A549 treated with AZD2906 at 1 μM for 4 hours (cell line): ENCODE measurements at places on chromosomes 2 and 18. TPM values are rescaled to one million over a fixed set of nuclear protein-coding genes. Genes with fewer than 3 reads are reported as not detected.

HRH4 gene
- total RNA-seq: 0.03 TPM in 1 of 5 replicates, not detected in the others

DSC2 gene
- 0.71 to 1.00 TPM (median 0.85 TPM) in 5 replicates for total RNA-seq

UGT1A10 gene
- 0.03 to 0.14 TPM (median 0.08 TPM) in 4 of 5 replicates, not detected in the other for total RNA-seq

NAT8 gene
- not detected in 5 replicates for total RNA-seq

REG3G gene
- not detected in 5 replicates for total RNA-seq

KCNG3 gene
- total RNA-seq: 0.53 to 0.67 TPM (median 0.61 TPM) in 5 replicates

RGPD3 gene
- 0.07 to 0.18 TPM (median 0.16 TPM) in 5 replicates for total RNA-seq

SCYGR6 gene
- not detected in 5 replicates for total RNA-seq

CUL3 gene
- total RNA-seq: 61.5 to 73.4 TPM (median 63.3 TPM) in 5 replicates

AP1S3 gene
- total RNA-seq: 27.8 to 48.2 TPM (median 28.4 TPM) in 5 replicates

C2orf80 gene
- total RNA-seq: not detected in 5 replicates

CYP27A1 gene
- 0.09 to 0.18 TPM (median 0.11 TPM) in 5 replicates for total RNA-seq

TRAK2 gene
- 11.6 to 16.5 TPM (median 12.9 TPM) in 5 replicates for total RNA-seq

SOX11 gene
- total RNA-seq: not detected in 5 replicates

SP3 gene
- total RNA-seq: 28.7 to 48.5 TPM (median 34.8 TPM) in 5 replicates

BOLL gene
- not detected in 5 replicates for total RNA-seq

ACTR2 gene
- 136 to 179 TPM (median 155 TPM) in 5 replicates for total RNA-seq
